ENCODE measurements at places on chromosomes 6 and 20. TPM values are rescaled to one million over a fixed set of nuclear protein-coding genes. Genes with fewer than 3 reads are reported as not detected.
A peak's percentile ranks its signal among the peaks of the same experiment; 100 is the strongest.

DNA sequence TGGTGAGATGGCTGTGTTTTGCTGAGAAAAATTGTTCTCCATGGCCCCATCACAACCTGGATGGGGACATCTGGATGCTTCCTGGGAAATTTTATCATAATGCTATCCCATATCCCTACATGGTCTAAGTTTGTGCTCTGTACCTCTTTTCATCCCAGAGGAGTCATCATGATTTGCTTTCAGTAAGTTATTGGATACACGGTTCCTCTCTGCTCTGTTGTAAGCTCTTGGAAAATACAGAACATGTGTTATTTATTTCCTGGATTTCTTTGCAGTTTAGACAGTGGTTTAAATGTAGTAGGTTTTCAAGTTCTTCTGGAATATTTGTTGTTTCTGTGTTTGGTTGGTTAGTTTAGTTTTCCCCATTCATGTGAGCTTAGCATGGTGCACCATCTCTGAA is 129.2 kb upstream of the ECI2 start:
- DNase-seq, result no peak

DNA sequence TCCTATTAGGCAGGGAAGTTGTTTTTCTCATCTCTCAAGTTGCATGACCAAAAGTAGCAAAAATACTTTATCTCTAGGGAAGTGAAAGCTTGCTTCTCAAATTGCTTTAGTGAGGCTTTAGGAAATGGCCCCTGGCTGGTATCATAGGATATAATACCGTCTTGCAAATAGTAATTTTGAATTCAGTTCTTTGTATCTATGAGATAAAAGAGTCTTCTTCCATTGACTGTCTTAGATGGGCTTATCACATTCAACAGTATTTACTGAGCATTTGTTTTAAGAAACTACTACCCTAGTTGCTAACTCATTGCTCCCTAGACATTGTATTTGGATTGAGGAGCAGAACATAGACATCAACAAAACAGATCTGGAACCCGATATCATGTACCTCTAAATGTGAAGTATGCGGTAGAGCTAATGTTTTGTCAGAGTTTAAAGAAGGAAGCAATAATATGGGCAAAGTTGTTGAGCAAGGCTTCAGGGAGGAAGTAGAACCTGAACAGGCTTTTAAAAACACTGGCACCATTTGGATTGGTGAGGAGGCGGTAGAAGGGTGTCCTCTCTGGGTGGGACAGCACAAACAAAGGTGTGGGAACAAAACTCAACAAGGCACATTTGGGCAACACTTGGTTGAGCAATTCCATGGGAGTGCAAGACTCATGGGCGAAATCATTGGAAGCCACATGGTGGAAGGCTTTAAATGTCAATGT is 101.5 kb downstream of the SGK1 start:
- no peak for DNase-seq

DNA sequence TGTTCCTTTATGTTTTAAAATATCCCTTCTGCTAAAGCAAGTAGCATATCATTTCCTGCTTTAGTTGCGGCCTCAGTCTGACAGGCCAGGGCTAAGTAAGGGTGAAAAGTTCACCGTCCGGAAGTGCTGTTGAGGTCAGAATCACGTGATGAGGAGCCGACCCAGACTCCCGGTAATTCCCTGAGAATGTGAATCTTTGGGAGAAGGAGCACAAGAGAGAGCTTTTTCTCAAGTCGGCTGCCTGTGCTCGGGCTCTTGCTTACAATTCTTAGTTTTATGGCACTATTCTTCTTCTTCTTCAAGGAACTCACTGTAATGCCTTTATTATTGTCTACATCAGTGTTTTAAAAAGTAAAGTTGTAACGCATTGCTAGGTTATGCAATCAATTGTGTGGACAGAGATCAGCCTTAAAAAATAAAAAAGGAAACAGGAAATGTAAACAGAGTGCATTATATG is 309.3 kb downstream of the PRL start:
- DNase-seq, result peak; percentile 97

SNAI1 gene
- total RNA-seq, result 1.3 TPM

DNA sequence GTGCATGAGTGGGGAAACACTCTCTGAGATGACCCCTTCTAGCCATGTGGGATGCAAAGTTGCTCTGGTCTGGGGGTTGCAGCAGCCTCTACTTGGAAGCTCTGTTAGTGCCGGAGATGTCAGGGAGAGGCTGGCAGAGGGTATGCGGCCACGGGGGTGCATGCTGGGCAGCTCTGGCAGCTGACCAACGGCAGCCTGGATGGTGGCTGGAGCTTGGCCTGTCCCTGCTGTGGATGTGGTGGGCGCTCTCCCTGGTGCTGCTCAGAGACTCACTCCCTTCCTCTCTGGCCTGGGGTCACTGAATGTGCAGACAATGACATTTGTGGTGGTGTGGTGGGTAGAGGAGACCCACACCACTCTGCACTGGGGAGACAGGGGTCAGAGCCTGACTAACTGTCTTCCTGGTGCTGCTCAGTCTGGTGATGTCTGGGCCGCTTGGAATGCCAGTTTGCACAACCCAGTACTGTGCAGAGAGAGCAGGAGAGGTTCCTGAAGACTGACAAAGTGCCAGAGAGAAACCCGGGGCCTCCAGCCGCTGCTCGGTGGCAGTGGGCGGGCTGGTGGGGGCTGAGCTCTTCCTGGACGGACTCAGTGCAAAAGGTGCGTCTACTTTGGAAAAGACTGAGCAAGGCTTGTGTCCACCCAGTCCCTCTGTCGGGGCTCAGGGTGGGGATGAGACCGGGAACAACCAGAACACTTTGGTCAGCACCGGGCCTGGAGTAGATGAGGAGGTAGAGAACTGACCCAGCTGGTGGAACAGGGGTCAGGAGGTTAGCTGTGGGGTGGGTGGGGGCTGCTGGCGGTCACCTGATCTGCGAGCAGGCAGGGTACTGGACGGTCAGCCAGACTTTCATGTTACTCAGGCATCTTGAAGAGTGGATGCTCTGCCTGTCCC is 2.7 kb downstream of the MYT1 start:
- DNase-seq, result no peak

DNA sequence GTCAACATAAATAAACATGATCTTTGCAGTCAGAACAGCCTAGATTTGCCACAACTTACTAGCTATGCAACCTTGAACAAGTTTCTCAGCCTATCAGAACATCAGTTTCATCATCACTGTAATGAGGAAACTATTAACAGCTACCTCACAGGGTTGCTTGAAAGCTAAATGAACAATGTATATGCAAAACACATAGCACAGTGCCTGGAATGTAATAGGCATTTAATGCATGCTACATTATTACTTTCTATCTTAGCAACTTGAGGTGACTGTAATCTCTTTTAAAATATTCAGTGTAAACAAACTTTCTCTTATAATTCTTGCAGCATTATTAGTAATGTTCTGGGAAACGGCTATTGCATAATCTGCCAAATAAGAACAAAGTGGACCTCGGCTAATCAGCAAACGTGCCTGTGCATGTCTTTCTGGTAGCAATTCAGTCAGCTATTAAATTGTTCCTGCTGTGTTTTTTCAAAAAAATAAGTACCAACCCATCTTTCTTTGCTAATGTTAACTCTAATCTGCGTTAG is 61.5 kb downstream of the SYNE1 start:
- peak; percentile 85 for DNase-seq

Data from fibroblast of villous mesenchyme (primary cell).